ENCODE measurements at places on chromosomes 5 and 9. TPM values are rescaled to one million over a fixed set of nuclear protein-coding genes. Genes with fewer than 3 reads are reported as not detected.

DNA sequence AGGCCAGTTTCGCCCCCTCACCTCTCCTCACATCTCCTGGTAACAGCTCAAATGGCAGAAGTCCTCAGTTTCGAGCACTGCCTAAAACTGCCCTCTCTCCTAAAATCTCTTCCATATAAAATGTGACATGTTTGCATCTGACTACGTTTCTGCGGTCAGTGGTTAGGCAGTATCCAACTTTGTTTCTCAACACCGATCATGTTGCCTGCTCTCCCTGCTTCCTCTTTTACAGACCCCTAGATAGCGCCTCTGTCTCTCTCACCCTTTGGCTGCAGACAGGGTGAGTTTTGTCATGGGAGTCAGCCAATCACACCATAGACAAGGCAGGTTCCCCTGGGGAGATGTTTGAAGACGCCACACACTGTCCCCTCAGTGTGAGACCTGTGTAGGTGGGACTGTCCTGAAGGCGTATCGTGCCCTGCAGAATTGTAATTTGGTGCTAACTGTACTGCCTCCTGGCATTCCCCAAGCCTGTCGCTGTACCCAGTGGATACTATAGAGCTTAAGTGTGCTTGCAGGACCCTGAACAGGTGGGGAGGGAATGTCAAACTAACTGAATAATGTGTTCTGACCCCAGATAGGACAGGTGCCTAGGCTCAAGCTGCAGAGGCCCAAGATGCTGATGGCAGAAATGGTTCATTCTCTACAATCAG is 1.1 kb downstream of the HEXB start:
- peak; percentile 34 for DNase-seq

PCDHA4 gene
- 0.20 TPM for polyA plus RNA-seq

- DNase-seq = no peak
Observed at GRCh38 chr5:126998895-126999570, 31.3 kb downstream of the MARCHF3 start.

DNA sequence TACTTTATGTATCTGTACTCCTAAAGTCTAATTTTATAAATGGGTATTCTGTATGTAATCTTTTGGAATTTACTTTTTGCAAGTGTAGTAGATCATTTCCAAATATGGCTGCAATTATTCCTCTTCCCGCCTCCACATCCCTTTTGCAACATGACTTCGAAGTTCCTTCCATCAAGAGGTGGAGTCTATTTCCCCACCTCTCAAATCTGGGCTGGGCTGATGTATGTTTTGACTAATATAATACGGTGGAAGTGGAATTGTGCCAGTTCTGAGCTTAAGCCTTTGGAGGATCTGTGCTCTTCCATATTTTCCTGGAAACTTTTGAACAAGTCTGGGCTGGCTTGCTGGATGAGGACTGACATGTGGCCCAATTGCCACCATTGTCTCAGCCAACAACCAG is 155.9 kb downstream of the FGF18 start:
- DNase-seq = no peak

- DNase-seq = peak; percentile 32
Observed at GRCh38 chr9:94867842-94868312, 141.4 kb downstream of the AOPEP start.

IL5 gene
- polyA plus RNA-seq = not detected

CMYA5 gene
- polyA plus RNA-seq = 304 TPM

- DNase-seq = peak; percentile 28
Observed at GRCh38 chr9:4489919-4490704, at the start of gene SLC1A1. SLC1A1 (plus strand) TSS chr9:4490468; CDS start chr9:4490680, 212 bp downstream.

DNA sequence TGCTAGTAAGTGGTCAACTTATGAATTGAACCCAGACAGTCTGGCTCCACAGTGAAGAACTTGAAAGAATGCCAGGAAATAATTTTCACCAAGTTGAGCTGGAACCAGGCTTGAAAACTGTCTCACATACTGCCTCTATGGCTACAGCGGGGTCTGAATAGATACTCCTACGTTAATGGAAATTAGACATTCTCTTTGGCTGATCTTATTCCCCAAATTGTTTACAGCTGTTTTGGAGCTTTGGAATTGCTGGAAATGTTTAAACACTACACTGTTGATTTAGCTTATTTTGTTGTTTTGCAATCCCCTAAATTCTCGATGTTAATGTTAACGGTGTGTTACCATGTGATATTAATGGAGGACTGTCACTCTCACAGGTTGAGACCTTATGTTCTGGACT is 146.4 kb downstream of the FBXL7 start:
- DNase-seq = peak; percentile 54

DNA sequence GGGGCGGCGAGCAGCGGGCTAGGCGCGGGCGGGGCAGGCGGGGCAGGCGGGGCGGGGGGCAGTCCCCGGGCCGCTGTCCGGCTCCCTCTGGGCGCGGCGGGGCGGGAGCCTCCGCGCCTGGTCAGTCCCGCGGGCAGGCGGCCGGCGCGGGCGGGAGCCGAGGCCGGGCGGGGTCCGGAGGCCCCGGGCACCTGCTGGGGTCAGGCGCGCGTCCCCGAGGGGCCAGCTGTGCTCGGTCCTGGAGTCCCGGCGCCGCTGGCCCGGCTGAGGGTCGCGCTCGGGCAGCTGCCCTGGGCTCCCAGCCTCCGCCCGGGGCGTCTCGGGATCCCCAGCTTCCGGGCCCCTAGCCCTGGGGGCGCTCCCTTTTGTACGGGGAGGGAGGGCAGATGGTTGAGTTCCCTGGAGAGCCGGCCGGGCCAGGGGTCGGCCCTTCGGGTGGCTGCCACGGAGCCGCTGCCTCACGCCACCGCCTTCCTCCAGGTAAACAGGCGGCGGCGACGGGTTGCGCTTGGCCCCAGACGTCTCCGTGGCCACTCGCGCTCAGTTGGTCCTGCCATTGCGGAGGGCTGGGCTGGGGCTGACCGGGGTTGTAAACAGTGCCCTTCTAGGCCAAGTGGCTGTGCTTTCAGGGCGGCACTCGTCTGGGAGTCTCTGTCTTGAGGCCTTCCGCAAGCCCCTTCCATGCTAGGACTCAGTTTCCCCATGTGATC is 473 bp downstream of the ZBTB34 start:
- no peak for DNase-seq

- DNase-seq = no peak
Observed at GRCh38 chr5:143229896-143230675, 173.4 kb downstream of the NR3C1 start.

GRCh38 chr5:169978714-169979113 is 1.6 kb downstream of the INSYN2B start:
- no peak for DNase-seq

MCTP1 gene
- 6.1 TPM for polyA plus RNA-seq

GRCh38 chr5:9534881-9535517 is 10.9 kb downstream of the SEMA5A start:
- DNase-seq = peak; percentile 45

GRCh38 chr5:139569270-139569955 is 8.3 kb downstream of the UBE2D2 start:
- DNase-seq = no peak

MYMK gene
- polyA plus RNA-seq = 58.7 TPM

DNA sequence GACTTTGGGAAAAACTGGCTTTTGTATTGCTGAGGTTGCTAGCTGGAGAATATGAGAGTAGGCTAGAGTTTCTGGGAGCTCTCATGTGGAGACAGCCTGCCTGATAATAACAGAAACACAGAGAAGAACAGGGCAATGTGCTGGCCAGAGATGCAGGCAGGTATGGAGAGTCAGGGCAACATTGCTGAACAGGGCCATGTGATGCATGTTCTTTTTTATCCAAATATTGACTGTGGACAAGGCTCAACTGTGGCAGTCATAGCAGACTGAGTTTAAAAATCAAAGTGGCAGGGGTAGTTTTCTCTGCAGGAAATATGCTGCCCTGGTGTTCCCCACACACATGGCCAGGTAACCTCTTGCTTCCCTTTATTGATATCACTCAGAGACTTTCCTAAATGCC is 381.1 kb downstream of the RASEF start:
- DNase-seq = no peak

GRCh38 chr5:135565266-135565665 is 13.5 kb downstream of the CXCL14 start:
- no peak for DNase-seq

DNA sequence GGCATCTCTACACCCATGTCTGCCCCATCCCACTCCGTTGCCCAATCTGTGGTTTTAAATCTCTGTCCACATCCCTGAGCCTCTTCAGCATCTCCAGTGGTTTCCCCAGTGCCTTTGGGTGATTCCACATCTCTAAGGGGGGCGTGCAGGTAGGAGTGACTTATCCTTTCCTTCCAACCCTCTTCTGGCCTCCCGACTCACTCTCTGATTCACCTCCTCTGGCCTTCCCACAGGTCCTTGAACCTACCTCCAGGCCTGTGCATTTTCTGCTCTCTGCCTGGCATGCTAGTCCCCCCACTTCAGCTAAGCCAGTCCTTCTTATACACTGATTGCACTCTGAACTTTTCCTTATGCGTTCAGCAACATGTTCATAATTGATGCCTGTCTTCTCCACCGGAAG is 99.0 kb downstream of the RALGPS1 start:
- DNase-seq = no peak

DNA sequence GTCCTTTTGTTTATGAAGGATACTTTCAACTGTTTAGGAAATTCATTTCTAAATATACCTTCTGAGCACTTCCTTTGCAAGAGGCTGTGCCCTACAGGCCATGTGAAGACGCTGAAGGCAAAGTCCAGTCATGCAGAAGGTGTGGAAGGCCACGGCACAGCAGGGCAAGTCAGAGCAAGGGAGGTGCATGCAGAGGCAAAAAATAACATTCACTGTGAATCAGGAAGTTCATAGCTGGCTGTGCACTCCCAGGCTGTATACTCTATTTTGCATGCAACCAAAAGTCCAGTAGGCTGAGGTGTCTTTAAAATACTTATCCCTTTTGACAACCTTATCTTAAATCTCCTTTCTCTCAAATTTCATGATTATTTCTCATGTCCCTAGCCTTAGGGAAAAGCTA is 50.3 kb downstream of the GNAQ start:
- DNase-seq = no peak

DNA sequence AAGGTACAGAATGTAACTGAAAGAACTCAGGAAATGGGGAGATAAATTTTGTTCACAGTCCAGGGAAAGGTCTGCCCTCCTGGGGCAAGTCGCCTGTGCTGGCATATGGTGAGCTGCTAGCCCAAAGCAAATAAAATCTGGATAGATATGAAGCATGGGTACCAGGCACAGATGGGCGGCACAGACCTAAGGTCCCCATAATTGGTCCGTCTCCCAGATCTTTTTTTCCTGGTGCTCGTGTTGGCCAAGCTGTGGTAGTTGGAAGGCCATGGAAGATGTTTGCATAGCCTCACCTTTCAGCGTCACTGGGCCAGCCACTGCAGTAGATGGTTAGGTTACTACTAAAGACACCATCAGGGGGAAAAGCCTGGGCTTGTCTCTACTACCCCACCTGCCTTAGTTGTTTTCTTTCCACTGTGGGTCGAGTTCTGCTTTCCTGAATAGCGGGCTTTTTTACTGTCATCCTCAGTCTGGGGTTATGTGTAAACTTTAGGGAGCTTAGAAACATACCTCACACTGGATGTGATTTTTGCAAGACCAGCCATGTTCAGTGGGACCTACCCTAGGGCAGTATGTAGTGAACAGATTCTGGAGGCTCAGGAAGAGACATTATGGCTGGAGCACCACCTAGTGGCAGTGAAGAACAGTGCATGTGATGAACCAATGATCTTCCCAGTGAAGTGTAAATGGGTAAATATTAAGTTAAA is 24.2 kb upstream of the GLRX start:
- DNase-seq = peak; percentile 55

RBM27 gene
- polyA plus RNA-seq = 28.3 TPM

NR6A1 gene
- polyA plus RNA-seq = 0.63 TPM

PCDHGB6 gene
- 4.3 TPM for polyA plus RNA-seq

DNA sequence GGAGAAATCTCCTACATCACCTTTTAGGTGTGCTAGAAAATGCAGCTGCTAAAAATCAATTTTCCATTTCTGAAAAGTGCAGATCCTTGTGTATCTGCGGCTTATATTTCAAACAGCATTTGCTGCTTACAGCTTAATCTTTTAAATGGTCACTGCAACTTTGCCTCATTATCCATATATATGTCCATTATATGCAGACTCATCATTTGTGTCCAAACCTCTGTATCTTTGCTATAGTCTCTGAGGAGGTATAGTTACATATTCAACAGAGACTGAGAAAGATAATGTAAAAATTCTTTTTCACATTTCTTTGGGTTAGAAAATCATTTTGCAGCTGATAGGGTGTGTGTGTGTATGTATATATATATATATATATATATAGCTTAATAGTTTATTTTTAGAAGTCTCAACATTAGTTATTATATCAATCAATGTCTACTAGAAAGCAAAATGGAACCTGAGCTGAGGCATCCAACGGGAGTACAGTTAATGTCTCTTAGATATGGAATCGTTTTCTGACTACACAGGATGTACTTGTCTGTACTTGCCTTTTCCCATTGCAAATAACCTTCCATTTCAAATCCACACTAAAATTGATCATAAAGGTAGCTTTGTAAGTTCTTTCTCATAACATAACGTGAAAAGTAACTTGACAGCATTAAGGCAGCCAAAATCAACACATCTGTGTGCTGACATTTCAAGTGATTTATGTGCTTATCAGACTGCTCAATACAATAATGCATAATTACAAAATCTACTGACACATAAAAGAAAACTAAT is 267.0 kb upstream of the HAPLN1 start:
- no peak for DNase-seq

- no peak for DNase-seq
Observed at GRCh38 chr9:108751369-108751768, 104.4 kb downstream of the ACTL7B start.

PRDM9 gene
- polyA plus RNA-seq = not detected

- no peak for DNase-seq
Observed at GRCh38 chr9:123337971-123338370, 18.0 kb upstream of the CRB2 start.

GRCh38 chr5:80754900-80755299 is 100.1 kb upstream of the DHFR start:
- peak; percentile 18 for DNase-seq

FBP2 gene
- polyA plus RNA-seq = 15.9 TPM

CDC25C gene
- 2.1 TPM for polyA plus RNA-seq

GRCh38 chr5:104498281-104498680 is 935.7 kb upstream of the NUDT12 start:
- no peak for DNase-seq

DNA sequence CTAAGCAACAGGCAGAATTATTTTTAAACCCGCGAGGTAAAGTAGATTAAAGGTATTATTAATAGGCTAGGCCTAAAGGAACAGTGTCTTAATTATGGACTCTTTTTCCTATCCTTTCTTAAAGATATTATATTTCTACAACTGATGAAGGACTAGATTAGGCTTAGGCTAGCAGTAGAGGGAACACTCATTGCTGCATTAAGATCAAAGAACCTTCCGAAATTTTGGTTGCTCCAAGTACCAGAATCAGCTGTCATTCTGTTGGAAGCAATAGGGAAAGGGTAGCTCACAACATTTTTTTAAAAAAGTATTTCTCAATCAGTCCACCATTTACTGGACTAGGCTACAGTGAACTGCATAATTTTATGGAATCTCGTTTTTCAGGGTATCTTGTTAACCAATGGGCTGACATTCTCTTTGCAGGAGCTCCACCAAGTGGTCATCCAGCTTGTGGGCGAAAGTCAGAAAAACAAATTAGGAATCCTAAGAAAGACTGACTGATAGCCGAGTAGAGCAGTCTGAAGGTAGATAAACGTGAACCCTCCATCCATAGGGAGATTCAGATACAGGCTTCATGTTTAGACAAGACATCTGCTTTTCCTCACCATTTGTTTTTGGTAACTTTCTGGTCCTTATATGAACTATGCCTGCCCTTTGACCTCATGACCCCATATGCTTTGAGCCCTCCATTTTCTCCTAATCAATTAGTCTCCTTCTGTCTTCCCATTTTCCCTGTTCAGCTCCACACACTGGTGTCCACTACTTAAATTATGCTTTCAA is 103.6 kb upstream of the CHD1 start:
- peak; percentile 75 for DNase-seq

GRCh38 chr9:105466898-105467455 is 19.1 kb downstream of the FSD1L start:
- DNase-seq = no peak

- DNase-seq = no peak
Observed at GRCh38 chr9:108416324-108416723, 439.5 kb downstream of the ACTL7B start.
